Activated CD4-positive, alpha-beta T cell treated with anti-CD3 and anti-CD28 coated beads for 1 hour (primary cell): ENCODE measurements at places on chromosomes 6 and 20.

DNA sequence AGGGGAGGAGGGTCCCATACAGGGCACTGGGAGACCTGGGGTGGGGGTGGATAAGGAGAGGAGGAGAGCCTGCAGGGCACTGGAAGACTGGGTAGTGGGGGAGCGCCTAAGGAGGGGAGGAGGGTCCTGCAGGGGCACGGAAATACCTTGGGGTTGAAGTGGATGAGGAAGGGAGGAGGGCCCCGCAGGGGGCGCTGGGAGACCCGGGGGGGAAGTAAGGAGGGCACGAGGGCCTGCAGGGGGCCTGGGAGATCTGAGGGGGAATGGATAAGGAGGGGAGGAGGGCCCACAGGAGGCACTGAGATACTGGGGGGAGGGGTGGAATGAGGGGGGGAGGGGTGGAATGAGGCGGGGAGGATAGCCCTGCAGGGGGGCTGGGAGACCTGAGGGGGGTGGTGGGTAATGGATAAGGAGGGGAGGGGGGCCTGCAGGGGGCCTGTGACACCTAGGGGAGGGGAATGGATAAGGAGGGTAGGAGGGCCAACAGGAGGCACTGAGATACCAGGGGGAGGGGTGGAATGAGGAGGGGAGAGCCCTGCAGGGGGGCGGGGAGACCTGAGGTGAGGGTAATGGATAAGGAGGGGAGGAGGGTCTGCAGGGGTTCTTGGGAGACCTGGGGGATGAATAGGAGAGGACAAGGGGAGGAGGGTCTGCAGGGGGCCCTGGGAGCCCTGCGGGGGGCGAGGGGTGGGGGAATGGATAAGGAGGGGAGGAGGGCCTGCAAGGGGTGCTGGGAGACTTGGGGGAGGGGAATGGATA lies 567 bp upstream of the CTCFL start:
- no peak for DNase-seq

GRCh38 chr6:134111062-134111677 lies 58.7 kb upstream of the SLC2A12 start:
- DNase-seq: no peak

DNA sequence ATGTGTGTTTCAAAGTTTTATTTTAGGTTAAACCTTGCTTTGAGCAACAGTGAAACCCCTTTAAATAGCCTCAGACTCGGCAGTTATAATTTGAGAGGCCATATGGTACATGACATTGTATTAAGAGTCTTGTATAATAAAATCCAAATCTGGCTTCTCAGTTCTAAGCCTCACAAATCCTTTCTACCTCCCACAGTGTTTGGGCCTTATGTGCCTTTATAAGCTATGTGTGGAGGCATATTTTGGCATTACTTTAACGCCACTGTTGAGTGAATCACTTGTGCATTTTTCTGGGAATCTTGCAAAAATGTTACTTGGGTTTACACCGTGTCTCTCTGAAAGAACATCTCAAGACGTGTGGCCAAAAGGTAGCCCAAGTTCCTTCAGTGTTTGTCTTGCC lies 152.4 kb downstream of the COL9A1 start:
- DNase-seq: no peak

- DNase-seq: no peak
Observed at GRCh38 chr20:859751-860231, 26.3 kb downstream of the FAM110A start.

DNA sequence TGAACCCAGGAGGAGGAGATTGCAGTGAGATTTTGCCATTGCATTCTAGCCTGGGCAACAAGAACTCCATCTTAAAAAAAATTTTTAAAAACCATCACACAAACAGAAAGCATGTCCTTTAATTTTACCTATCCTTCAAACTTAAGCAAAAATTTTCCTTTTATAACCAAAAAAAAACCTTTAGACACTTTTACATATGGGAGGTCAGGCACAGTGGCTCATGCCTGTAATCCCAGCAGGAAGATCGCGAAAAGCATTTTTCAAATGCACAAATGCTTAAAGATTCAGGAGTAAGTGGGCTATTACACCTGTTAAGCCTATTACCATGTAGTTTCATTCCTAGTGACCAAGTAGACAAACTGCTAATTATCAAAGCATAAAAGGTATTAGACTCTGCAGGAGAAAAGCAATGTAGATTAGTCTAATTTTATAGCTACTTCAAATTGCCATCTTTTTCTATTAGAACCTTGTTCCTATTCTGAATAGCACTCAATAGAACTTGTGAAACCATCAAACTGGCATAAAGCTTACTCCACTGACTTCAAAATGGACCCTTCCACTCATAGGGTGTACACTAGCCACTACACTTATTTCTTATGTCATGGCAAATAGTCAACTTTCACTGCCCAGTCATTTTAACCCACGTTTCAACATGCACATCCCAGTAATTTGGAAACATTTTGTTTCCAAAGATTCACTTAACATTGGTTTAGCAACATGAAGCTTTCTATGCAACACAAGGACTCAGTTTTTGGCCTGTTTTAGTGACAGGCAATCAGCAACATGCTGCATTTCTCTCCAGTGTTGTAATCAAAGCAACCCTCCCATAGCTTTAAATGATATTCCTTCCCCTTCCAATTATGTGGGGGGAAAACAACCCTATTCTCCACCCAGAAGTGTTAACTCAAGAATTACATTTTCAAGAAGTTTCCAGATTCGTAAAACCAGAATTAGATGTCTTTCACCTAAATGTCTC lies 4.0 kb downstream of the EEF1A1 start:
- DNase-seq: no peak

GRCh38 chr20:21016751-21017150 lies 89.4 kb downstream of the LINC00237 start:
- no peak for DNase-seq

GRCh38 chr20:63087872-63088680 lies 81.3 kb upstream of the BHLHE23 start:
- DNase-seq: no peak

DNA sequence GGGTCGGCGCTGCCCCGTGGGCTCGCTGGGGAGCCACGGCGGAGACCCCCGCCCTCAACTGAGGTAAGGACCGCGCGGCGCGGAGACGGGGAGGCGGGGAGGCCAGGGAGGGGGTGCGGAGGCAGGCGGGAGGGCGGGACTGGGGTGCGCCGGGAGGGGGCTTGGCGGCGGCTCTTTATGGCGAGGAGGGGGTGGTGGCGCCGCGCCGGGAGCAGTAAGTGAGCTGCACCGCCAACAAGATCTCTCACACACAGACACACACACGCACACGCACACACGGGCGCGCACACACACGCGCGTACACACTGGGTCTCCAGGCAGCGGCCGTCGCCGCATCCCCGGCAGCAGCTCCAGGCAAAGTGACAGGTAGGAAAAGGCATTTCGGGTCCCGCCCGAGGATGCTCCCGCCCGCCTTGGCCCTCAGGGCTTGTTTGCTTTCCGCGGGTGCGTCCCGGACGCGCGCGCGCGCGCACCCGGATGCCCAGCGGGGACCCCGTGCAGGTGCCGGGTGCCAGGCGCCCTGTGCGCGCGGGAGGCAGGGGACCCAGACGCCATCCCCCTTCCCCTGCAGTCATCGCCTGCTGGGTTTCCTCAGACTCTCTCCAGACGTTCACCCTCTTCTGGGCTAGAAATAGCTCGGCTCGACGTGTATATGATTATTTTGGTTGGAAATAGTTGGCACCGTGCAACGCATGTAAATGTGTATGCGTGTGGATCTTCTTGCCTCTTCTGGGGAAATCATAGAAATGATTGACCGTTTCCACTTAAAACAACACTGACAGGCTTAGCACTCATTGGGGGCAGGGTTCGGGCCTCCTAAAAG lies at the start of gene PLCB4:
Gene PLCB4, plus strand, starts transcription at position 247 of the 823 bp plus-strand sequence. CDS start 238,728 bp downstream, outside the sequence.
- no peak for DNase-seq

DNA sequence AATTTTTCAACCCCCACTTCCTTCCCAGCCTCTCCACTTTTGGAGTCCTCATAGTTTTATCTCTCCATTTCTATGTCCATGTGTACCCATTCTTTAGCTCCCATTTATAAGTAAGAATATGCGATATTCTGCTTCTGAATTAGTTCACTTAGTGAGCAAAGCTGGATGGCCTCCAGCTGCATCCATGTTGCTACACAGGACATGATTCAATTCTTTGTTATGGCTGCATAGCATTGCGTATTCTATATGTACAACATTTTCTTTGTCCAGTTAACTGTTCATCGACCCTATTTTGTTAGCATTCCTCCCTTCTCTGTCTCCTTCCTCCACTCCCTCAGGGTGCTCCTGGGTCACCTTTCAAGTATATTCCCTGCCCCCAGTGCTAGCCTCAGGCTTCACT lies 210.0 kb upstream of the SSTR4 start:
- DNase-seq: no peak

- DNase-seq: no peak
Observed at GRCh38 chr6:117409420-117409819, 16.3 kb downstream of the ROS1 start.

DNA sequence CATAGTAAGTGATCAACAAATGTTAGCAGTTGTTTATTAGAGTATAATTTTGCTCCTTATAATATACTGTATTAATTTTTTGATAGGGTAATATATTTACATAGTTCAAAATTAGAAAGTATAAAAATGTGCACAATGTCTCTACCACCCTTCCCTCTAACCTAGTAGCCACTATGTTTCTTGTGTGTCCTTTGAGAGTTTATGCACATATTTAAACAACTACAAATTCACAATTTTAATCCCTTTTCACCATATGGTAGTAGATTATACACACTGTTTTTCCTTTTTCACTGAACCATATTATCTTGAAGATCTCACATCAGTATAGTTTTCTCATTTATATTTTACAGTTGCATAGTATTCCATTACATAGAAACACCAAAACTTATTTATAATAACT lies 194.9 kb downstream of the ASCC3 start:
- DNase-seq: no peak

GRCh38 chr6:167221400-167222201 lies 63.8 kb upstream of the GPR31 start:
- no peak for DNase-seq
